ENCODE measurements at places on chromosomes 7 and 10. TPM values are rescaled to one million over a fixed set of nuclear protein-coding genes. Genes with fewer than 3 reads are reported as not detected.

Gene DDC
- 2.5 TPM for total RNA-seq

Gene SPOCK2
- 7.4 TPM for total RNA-seq

Gene SEC31B
- 6.6 TPM for total RNA-seq

Gene PLXNA4
- 6.4 TPM for total RNA-seq

DNA sequence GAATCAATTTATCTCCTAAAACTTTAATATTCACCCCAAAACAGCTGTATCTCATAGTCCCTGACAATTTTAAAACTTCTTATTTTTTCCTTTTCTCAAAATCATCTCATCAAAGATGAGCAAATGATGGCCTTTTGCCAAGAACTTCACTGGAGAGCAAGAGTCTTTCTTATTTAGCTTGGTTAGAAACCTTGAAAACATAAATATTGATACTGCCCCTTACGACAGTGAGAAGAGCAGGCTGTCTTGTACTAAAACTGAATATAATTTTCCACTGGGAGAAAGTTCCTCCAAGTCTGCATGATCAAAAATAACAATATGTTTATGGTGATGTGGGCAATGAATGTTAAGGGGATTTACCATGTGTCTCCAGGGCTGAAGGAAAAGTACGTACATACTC is 109.0 kb downstream of the COL28A1 start:
- no peaks in the 10 kb centered on the region for H3K27me3 ChIP-seq
- H3K4me3 ChIP-seq, result no peak overlapping the region
- H3K27ac ChIP-seq, result no peak overlapping the region
- no peak for DNase-seq
- no peaks in the 10 kb centered on the region for H3K36me3 ChIP-seq
- no peaks in the 10 kb centered on the region for H3K4me1 ChIP-seq

DNA sequence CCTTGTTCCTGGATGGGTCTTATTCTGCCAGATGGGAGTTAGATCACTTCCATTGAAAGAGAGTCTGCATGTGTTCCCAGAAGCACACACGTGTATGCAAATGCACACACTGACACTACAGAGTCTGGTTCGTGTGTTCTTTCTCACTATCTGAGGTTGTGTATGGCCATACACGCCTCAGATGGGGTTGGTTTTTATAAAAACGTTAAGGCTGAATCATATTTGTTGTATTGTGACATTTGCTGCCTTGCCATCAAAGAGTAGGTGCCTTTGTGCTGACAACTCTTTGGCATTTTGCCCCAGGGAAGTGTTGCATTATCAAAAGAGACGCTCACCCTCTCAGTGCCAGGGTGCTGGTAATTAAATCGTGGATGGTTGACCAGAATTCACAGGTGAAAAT is 37.7 kb upstream of the HDAC9 start:
- no peak overlapping the region for H3K4me3 ChIP-seq
- no peaks in the 10 kb centered on the region for H3K27me3 ChIP-seq
- no peak overlapping the region for H3K27ac ChIP-seq
- no peak for DNase-seq

DNA sequence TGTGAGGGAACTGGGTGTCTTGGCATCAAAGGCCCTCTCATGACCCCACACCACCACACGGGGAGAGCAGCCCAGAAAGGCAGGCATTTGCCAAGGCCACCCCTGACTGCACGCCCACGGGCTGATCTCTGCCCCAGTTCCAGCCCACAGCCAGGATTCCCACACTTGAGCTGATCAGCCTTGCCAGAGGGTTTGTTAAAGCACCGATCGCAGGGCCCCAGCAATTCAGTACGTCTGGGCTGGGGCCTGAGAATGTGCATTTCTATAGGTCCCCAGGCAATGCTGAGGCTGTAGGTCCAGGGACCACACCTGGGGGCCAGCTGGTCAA is 103.9 kb downstream of the TNS3 start:
- H3K4me1 ChIP-seq, result peaks cover 49% of the 10 kb centered on the region
- H3K36me3 ChIP-seq, result no peaks in the 10 kb centered on the region
- no peak overlapping the region for H3K4me3 ChIP-seq
- H3K27me3 ChIP-seq, result no peaks in the 10 kb centered on the region
- DNase-seq, result no peak
